ENCODE measurements at places on chromosomes 1 and 21. TPM values are rescaled to one million over a fixed set of nuclear protein-coding genes. Genes with fewer than 3 reads are reported as not detected.

Gene NEGR1
- total RNA-seq: not detected

Gene CD52
- 291 TPM for total RNA-seq

Gene OR2L3
- not detected for total RNA-seq

Gene FCRL4
- not detected for total RNA-seq

Gene PDZK1IP1
- not detected for total RNA-seq

Gene ADAMTS1
- not detected for total RNA-seq

Gene PRRX1
- not detected for total RNA-seq

Gene TNNI3K
- total RNA-seq: 0.38 TPM

Gene FAM151A
- total RNA-seq: not detected

Gene ASAP3
- 0.50 TPM for total RNA-seq

Gene AMIGO1
- 2.2 TPM for total RNA-seq

Gene CFHR3
- not detected for total RNA-seq

Gene MCOLN3
- 0.22 TPM for total RNA-seq

Gene KRTAP12-4
- total RNA-seq: not detected

Gene SLC1A7
- total RNA-seq: not detected

Gene PYHIN1
- 13.1 TPM for total RNA-seq

Gene PLPP3
- not detected for total RNA-seq

Gene RNU1-2
- total RNA-seq: 1,390 TPM

Gene OTUD3
- 6.9 TPM for total RNA-seq

Gene LCA5L
- total RNA-seq: 0.36 TPM

Gene RNF223
- not detected for total RNA-seq

Gene CA6
- total RNA-seq: 0.26 TPM

Gene ITLN2
- total RNA-seq: not detected

Gene RHOU
- 0.57 TPM for total RNA-seq

Gene PLXNA2
- 0.29 TPM for total RNA-seq

Gene MTR
- total RNA-seq: 46.6 TPM

Gene FBXO44
- 18.6 TPM for total RNA-seq

Gene PRAMEF11
- not detected for total RNA-seq

Gene EXO1
- total RNA-seq: 50.0 TPM

Gene CDC7
- total RNA-seq: 20.2 TPM

Gene CCDC185
- total RNA-seq: not detected

Gene TNFSF18
- total RNA-seq: not detected

Gene GPR25
- not detected for total RNA-seq

Gene NUP210L
- total RNA-seq: 0.05 TPM

Gene ATP1A4
- total RNA-seq: not detected

Gene INKA2
- 1.4 TPM for total RNA-seq

Gene XPR1
- 17.9 TPM for total RNA-seq

Gene AIRE
- not detected for total RNA-seq

Gene VSIG8
- total RNA-seq: not detected

Gene NSUN4
- total RNA-seq: 29.1 TPM

Gene TMEM183A
- total RNA-seq: 76.5 TPM

Gene S100B
- not detected for total RNA-seq

Gene LCE1A
- not detected for total RNA-seq

Gene GALE
- total RNA-seq: 49.4 TPM

Gene METTL18
- total RNA-seq: 10.9 TPM

Gene TMEM51
- total RNA-seq: not detected

Gene DNAJC28
- total RNA-seq: 0.67 TPM

Gene CSF3R
- not detected for total RNA-seq

Gene LEMD1
- total RNA-seq: 2.5 TPM

Gene KRTAP7-1
- total RNA-seq: not detected

Gene PBX1
- 0.17 TPM for total RNA-seq

Gene KRTAP11-1
- total RNA-seq: not detected

Gene CTXND2
- not detected for total RNA-seq

Gene ARHGEF16
- total RNA-seq: 0.24 TPM

Gene PLK3
- total RNA-seq: 80.2 TPM

Gene FCRL5
- not detected for total RNA-seq

Gene PRKCZ
- 13.2 TPM for total RNA-seq

Gene CHIT1
- 0.53 TPM for total RNA-seq

All from activated CD4-positive, alpha-beta memory T cell treated with anti-CD3 and anti-CD28 coated beads for 36 hours (primary cell).